ENCODE measurements at places on chromosomes 11 and 22.

GRCh38 chr11:93034031-93034722, 64.7 kb downstream of the MTNR1B start:
- DNase-seq: no peak

- DNase-seq: peak; percentile 84
Measured at GRCh38 chr11:57761301-57762234, at the start of gene CTNND1. TSS of gene CTNND1 (plus strand) at chr11:57761802. CDS start at chr11:57791479, 29,677 bp downstream.

GRCh38 chr11:112361396-112361795, 100.7 kb upstream of the PLET1 start:
- no peak for DNase-seq

- DNase-seq: no peak
Measured at GRCh38 chr11:114128399-114128798, 68.9 kb downstream of the ZBTB16 start.

DNA sequence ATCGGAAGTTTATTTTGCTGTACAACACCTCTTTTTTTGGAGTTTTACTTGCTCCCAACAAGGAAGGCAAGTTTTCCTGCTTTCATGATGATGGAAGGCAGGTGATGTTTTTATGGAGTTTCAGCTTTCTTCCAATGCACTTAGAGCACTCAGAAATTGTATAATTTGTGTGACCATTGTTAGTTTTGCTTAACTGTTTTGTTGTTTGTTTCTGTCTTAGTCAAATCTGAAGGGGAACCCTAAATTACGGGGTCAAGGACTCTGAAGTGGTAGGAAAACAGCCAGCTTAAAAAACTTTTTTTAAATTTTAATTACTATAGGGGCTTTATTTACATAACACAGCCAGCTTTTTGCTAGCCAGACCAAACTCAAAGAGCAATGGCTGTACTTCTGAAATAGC, 14.7 kb downstream of the APOL6 start:
- no peak for DNase-seq

DNA sequence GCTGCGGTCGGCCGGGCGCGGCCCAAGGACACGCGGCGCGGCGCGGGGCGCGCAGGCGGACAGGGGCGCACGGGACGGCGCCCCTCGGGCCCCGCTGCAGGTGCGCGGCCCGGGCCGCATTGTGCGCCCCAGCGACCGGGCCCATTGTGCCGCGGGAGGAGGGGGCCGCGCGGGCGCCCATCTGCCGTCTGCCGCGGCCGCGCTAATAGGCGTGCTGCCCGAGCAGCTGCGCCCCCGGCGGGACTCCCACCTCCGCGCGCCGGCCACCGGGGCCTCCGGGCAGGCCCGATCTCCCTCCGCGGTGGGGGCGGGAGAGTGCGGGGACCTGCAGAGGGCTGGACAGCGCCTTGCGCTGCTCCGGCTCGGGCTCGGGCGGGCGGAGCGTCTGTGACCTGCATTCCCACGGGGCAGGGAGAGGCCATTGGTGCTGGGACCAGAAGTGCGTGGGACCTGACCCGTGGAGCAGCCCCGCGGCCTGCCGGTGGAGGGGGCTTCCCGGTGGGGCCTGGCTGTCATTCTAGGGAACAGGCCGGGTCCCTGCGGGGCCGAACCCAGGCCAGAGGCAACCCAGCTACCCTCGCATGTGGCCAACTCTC, 933 bp downstream of the BRSK2 start:
- DNase-seq: no peak

- peak; percentile 61 for DNase-seq
Measured at GRCh38 chr11:14974515-14975251, 2.5 kb upstream of the CALCA start.

DNA sequence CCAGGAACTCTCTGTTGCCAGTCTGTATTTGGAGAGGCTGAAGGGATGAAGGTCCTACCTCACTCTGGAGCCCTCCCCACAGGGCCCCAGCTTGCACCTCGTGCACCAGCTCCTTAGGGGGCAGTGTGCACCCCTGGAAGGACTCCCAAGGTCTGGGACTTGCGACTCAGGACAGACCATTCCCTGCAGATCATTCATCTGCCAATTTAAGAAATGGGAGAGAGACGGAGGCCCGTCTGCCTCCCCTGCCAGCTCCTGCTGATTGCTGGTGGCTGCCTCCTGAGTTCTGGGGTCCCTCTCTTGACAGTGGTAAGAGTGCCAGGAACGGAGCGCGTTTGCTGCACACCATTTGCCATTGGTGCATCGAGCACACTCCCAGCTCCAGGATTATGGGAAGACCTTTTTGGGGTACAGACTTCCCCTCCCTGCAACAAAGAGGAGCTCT, 27.4 kb upstream of the MALAT1 start:
- DNase-seq: no peak

- no peak for DNase-seq
Measured at GRCh38 chr11:71991494-71991893, 7.2 kb upstream of the IL18BP start.

DNA sequence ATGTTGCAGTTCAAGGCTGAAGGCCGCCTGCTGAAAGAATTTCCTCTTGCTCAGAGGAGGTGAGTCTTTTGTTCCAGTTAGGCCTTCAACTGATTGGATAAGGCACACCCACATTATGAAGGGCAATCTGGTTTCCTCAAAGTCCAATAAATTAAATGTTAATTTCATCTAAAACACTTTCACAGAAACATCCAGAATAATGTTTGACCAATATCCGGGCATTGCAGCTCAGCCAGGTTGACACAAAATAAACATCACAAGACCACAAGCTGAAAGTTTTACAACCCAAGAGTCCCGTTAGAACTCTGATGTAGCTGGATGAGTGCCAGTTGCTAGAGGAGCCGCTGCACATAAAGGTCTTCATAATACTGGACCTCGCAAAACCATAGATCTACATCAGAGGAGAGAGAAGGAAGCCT, 64.9 kb upstream of the EED start:
- no peak for DNase-seq

DNA sequence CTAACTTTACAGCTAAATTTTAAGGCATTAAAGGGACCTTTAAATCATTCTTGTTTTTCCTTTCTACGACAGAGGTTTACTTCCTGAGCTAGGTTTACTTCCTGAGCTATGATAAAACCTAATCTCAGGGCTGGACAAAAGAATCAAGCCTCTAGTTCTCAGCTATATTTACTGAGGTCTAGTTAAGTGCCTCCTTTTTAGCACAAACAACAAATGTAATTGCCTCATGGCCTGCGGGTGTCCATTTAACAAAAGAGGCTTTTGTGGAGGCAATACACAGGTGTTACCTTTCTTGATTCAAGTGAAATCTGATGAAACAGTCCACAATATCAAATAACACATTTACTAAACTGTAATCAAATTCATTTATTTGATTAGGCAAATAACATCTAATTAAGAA, 67.3 kb downstream of the IMMP1L start:
- no peak for DNase-seq

- DNase-seq: peak; percentile 78
Measured at GRCh38 chr11:65180877-65181568, 705 bp upstream of the CAPN1 start.

- no peak for DNase-seq
Measured at GRCh38 chr11:62463121-62463542, 44.3 kb downstream of the SCGB1A1 start.

- DNase-seq: no peak
Measured at GRCh38 chr22:35332278-35332677, 32.6 kb downstream of the TOM1 start.

Data from neuronal stem cell (in vitro differentiated cells).